ENCODE measurements at places on chromosomes 13 and 19. TPM values are rescaled to one million over a fixed set of nuclear protein-coding genes. Genes with fewer than 3 reads are reported as not detected.
A peak's percentile ranks its signal among the peaks of the same experiment; 100 is the strongest.

NRTN gene
- polyA plus RNA-seq = 1.5 TPM

GRCh38 chr19:2236064-2236313, 140 bp downstream of the PLEKHJ1 start:
- no peak for DNase-seq

DNA sequence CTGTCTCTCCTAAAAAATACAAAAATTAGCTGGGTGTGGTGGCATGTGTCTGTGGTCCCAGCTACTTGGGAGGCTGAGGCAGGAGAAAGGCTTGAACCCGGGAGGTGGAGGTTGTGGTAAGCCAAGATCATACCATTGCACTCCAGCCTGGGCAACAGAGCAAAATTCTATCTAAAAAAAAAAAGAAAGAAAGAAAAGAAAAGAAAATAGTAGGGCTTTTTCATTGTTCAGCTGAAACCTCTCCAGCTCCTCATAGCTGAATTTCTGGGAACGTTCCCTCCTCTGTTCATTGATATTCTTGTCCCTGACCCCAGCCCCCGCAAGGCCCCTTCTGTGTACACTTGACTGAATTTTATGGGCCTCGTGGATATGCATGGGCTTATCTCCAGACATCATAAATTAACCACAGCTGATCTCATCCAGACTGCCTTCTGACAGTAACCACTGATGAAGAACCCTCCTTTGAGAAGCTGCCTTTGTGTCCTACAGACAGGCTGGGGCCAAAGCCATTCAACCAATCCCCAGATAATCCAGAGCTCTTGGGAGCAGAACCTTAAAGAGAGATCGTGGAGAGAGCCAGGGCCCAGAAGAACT, at the start of gene ELSPBP1:
TSS of gene ELSPBP1 (plus strand) at position 424 of the 594 bp plus-strand sequence. CDS start 14,036 bp downstream, outside the sequence.
- no peak for DNase-seq

DNA sequence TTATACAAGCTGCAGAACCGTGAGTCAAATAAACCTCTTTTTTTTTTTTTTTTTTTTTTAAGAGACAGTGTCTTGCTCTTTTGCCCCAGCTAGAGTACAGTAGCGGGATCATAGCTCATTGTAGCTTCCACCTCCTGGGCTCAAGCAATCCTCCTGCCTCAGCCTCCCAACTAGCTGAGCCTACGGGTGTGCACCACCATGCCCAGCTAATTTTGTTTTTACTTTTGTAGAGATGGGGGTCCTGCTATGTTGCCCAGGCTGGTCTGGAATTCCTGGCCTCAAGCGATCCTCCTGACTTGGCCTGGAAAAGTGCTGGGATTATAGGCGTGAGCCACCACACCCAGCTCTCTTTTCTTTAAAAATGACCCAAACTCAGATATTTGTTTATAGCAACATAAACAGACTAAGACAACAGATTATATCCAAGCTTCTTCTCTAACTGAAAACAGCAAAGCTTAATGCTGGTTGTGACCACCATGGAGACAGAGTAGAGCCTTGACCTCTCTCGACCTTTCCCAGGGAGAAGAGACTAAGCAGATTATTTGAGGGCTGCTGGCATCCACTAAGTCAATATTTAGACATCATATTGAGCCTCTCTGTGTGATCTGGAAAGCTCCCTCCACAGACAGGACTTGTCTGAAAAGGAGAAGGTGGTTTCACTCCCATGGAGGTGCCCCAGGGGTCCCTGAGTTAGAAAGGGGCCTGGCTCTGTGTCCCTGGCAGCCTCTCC, 150.0 kb downstream of the KCTD15 start:
- no peak for DNase-seq

DNA sequence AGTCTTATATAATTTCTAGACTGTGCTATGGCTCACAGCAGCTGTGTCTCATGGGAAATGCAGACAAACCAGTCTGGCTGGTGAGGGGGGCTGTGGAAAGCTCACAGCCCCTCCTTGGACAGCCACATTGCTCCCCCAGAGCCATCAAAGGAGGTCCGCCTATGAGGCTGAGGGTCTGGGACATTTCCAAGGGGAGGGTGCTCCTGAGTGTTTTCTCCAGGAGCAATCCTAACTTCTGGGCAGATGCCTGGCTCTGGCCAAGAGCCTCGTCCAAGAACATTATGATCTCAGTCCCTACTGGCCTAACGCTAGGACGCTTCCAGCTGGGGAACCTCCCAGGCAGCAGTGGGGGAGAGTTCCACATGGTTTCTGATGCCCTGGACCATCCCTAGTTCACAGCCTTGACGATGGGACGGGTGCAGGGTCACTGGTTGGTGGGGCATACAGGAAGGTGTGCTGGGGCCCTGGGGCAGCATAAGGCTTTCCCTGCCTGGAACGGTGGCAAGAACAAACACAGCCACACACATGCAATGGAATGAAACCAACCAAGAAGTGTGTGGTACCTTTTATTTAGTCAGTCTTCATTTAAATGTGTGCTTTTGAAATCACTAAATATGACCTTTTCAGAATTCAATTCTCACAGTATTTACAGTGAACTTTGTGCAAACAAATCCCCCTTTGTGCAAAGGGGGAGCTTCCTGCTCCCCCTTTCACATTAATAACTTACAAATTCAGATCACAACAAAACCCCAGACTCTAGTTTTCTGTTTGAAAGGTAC, 60.6 kb downstream of the CDADC1 start:
- DNase-seq = peak; percentile 94

- DNase-seq = no peak
Observed at GRCh38 chr19:12265921-12266704, 28.6 kb downstream of the ZNF44 start.

GRCh38 chr13:25335856-25336255, 34.4 kb downstream of the NUP58 start:
- DNase-seq = peak; percentile 16

COQ8B gene
- polyA plus RNA-seq = 23.3 TPM

CBY2 gene
- not detected for polyA plus RNA-seq

- no peak for DNase-seq
Observed at GRCh38 chr13:87355451-87355850, 315.7 kb upstream of the SLITRK5 start.

DNA sequence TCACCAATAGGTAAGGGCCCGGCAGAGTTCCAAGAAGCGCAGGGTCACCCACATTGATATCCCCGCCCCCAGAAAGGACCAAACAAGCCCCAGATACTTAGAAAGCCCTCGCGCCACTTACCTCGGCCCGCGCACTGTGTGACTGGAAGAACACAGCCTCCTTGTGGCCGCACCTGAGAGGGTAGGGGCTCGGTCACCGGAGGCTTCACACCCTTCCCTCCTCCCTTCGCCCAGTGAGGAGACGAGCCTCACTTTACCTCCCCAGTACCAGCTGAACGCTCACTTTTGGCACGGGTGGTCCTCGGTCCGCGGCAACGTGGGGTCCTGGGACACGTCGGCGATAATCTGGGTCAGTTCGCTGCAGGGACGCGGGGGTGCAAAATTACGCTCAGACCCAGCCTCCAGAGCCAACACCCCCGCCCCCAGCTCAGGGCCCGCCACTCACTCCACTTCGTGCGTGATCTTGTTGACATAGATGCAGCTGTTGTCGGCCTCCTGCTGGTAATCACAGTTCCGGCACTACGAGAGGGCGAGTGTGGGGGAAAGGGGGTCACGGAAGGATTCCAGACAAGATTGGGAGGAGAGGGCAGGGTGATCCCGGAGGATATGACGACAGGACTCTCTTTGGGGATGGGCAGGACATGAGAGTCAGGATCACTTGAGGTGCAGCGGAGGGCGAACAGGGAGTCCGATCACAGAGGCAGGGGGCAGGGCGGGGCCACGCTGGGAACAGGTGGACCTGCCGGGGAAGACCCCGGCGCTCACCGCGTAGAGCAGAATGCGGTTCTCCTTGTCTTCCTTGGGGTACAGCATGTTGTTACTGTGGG, 568 bp downstream of the POLR2I start:
- DNase-seq = peak; percentile 61

- DNase-seq = no peak
Observed at GRCh38 chr13:45162821-45163220, 38.0 kb downstream of the KCTD4 start.

DNA sequence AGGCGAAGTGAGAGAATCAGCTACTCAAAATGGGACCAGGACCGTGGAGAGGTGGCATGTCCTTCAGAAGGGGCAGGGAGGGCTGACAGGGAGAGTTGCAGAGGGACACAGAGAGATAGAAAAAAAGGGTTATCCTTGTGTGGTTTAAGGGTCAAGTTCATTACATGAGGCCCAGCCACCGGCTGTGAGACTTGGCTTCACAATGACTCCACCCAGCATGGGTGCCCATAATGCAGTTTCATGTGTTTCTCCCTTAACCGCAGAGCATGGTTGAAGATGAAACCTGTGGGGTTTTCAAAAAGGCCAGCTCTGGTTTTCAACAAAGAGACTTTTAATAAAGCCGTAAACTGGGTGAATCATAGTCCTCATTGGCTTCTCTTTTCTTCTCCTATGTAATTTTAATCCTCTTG, 164.6 kb downstream of the KLF5 start:
- DNase-seq = no peak

DNA sequence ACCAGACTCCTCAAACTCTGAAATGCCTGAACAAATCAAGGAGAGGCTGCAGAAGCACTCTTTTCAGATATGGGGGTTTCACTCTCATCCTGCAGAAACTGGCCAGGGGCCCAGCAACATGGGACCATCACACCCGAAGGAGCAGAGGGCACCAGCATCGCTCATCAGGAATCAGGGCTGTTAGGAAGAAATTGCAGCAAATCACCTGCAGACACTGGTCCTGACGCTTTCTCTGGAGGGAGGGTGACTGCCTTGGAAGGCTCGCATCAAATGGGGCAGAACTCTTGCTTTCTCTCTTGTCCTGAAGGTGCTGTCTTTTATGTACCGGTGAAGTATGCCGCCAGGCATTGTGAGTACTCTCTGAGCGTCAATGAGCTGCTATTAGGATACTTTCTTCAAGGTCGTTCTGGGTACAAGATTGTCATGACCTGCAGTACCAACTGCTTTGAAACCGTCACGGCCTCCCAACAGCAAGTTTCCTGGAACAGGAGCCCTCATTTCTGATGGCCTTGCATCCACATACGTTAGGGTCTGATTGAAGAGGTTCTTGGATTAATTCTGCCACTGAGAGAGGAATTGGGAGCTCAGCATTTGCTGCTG, 155.7 kb upstream of the SOX1 start:
- DNase-seq = no peak

DNA sequence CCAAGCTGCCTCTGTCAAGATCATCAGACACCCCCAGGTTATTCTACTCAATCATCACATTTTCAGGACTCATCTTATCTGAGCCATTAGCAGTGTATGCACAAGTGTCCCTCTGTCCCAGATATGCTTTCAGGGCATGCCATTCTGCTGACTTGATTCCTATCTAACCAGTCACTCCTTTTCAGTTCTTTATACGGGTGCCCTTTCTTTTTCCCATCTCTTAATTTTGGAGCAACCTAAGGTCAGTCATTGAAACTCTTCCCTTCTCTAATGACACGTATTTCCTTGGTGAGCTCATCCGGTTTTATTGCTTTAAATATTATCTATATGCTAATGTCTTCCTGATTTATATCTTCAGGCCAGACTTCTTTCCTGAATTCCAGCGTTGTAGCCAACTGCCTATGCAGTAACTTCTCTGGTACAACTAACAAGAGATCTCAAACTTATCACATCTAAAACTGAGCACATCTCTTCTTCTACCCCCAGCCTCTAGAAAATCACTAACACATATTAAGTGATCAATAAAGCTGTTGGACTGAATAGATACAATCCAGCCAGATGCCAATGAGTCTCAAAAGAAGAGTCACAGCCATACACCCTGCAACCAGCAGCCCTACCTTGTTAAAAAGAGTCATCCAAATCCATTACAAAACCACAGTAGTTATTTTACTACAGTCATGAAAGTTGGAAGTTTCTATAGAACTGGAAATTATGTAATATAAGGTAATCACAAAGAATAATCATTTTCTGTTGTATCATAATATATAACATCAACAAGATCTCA, 58.8 kb downstream of the DCLK1 start:
- DNase-seq = peak; percentile 43

- DNase-seq = peak; percentile 54
Observed at GRCh38 chr13:112781881-112782361, 92.1 kb downstream of the ATP11A start.

GRCh38 chr13:30943881-30944280, 11.4 kb downstream of the TEX26 start:
- no peak for DNase-seq

RNF113B gene
- not detected for polyA plus RNA-seq

DNA sequence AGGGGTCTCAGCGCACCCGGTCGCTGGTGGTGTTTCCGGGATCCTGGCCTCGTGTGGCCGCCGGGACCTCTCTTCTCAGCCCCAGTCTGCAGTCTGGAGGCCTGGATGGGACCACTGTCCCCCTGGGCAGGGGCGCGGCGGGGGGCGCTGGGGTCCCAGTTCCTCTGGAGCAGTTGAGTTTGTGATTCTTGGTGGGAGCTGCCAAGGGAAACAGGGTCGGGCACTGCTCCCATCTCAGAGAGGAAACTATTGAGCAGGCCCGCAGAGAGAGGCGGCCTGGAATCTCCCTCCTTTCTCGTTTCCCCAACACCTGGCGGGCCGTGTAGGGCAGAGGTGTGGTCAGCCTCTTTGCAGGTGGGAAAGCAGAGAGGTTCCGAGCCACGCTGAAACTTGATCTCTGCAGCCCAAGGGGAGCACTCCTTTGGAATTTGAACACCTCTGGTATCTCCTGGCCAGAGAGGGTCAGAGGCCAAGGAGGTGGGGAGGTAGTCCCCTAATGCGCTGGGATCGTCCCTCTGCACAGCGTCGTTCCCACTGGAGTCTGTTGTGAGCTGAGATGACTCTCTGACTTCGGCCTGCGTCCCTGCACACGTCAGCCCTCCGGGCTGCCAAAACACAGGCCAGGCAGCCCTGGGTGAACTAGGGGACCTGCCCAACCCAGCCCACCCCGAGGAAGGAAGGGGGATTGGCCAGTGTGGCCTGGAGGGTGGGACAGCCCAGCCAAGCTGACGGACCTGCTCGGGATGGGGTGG, 741 bp downstream of the PLEKHF1 start:
- DNase-seq = peak; percentile 79

DNA sequence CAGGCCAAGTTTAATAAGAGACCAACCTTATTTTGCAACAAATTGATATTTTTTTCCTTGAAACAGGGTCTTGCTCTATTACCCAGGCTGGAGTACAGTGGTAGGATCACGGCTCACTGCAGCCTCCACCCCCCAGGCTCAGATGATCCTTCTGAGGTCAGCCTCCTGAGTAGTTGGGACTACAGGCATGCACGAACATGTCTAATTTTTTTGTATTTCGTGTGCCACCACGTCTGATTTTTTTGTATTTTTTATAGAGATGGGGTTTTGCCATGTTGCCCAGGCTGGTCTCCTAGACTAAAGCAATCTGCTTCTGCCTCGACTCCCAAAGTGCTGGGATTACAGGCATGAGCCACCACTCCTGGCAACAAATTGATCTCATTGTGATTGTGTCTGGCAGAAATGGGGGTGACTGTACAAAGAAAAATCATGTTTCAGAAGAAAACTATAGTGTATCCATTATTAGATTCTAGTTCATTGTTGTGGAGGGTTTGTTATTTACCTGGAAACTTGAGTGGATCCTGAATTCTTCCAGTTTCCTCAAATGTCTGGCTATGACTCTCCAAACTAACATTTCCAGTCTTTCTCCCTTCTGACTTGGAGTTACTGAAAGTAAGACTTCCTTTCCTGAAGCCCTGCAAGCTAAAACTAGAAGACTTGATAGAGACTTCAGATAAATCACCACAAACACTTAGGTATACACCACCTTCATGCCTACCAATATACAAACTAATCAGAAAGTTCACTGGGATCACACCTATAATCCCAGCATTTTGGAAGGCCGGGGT, 17.3 kb upstream of the AKT2 start:
- no peak for DNase-seq

- DNase-seq = no peak
Observed at GRCh38 chr13:105625691-105626090, 909.8 kb downstream of the EFNB2 start.

GRCh38 chr19:36686365-36687213, 823 bp upstream of the ZNF567 start:
- DNase-seq = peak; percentile 67

LMTK3 gene
- 0.36 TPM for polyA plus RNA-seq

CGB7 gene
- polyA plus RNA-seq = 1.4 TPM

Data from muscle of leg (tissue), 16 donors.